ENCODE measurements at places on chromosomes 1 and 21.

GRCh38 chr21:30984889-30985288, 53.4 kb downstream of the KRTAP19-8 start:
- DNase-seq, result no peak

DNA sequence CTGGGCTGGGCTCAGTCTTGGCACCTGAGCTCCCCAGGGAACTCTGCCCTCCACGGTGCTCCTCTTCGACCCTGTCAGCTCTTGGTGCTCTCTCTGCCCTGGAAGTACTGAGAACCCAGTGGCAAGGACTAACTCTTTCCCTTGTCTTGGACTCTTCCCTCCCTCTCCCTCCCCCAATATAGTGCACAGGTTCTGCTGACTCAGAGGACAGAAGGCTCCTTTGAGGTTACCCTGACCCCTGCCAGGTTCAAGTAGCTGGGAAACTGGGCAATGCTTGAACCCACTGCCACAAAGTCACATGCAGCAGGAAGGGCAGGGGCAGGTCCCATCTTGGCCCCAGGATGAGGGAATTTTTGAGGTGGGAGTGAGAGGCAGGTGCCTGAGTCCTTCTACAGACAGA, 20.3 kb downstream of the KCNQ4 start:
- no peak for DNase-seq

DNA sequence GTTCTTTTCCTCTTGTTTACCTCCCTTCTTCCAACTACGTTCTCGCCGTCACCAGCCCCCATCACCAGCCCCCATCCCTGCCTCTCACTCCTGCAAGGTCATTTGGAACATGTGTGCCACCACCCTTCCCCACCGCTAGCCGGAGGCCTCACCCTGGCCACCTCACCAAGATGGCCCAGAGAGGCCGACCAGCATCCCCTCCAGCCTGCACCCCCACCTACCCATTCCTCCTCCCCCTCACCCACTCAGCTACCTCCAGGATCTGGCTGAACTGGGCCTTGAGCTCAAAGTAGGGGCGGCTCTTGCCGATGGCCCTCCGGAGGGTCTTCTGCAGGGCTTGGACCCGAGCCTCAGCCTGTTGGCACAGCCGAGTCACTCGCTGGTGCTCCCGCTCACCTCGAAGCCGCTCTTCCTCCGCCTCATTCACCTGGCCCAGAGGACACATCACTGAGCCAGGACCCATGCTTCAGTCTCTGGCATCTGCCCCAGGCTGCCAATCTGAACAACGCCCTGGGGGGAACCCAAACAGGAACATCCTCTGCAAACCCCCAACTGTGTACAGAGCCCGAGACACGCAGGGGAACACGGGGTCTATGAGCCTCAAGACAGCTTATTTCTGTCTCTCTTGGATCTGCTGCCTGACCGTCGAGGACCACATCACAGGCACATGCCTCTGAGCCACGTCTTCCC, 12.8 kb downstream of the SH3BP5L start:
- DNase-seq, result no peak

DNA sequence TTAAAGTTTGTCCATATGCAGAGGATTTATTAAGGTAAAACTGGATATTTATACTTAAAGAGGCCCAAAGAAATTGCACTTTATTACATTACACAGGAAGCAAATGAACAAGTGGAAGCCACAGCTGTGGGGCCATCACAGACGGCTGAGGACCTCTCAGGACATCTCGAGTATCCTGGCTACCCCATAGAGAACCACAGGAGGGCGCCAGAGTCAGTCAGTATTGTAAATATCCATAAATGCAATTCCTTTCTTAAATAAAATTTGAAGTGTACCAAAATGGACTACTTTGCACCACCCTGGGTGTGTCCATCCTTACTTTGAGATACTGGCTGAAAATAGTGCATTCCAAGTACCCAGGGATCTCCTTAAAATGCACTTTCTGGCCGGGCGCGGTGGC, 257.2 kb downstream of the MRPL39 start:
- DNase-seq, result no peak

GRCh38 chr1:186772228-186772627, 56.5 kb upstream of the PLA2G4A start:
- no peak for DNase-seq

DNA sequence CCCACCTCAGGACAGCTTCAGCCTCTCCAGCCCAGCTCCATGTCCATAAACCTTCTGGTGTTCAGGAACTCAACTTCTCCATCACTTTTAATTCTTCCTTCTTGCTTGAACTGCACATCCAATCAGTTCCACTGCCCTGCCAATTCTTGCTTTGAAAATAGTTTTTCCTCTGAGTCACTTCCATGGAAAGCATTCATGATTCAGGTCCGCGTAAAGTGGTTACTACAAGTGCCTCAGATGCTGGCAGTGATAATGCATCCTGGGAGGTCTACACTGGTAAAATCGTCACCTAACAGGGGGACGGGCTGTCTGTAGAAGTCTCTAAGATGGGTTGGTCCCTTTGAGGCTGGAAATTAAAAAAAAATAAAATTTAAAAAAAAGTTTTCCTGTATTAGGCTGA, 25.9 kb upstream of the RCAN1 start:
- no peak for DNase-seq

All from frontal cortex (tissue), 4 donors.